CD4-positive, CD25-positive, alpha-beta regulatory T cell (primary cell): ENCODE measurements at places on chromosomes 6 and 20. TPM values are rescaled to one million over a fixed set of nuclear protein-coding genes. Genes with fewer than 3 reads are reported as not detected.

DNA sequence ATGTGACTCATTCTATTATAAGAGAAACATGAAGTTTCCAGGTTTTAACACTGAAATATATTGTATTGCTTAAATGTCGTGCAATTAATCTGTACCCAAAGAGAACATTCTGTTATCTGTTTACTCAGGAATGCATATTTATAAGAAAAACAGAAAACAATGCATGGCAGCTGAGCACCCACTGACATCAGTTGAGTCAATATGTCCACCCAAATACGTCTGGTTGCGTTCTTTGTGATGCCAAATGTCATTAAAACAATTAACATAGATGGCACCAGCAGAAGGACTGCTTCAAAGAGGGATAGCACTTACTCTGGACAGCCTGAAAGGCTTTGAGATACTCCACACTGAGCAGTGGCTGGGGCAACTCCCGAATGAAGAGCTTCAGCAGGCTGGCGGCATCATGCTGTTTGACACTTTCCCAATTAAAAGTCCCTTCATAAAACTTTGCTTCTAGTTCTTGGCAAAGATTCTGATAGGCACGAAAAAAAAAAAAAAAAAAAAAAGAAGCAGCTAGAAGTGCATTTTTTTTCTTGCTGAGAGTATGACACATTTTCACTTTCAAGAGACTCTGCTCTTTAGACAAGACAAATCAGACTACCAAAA, 102.3 kb downstream of the ARHGAP18 start:
- no peaks in the 10 kb centered on the region for H3K4me1 ChIP-seq
- H3K4me3 ChIP-seq, result no peak overlapping the region
- peaks cover 4% of the 10 kb centered on the region for H3K36me3 ChIP-seq
- no peaks in the 10 kb centered on the region for H3K27me3 ChIP-seq
- no peak overlapping the region for H3K27ac ChIP-seq

DNA sequence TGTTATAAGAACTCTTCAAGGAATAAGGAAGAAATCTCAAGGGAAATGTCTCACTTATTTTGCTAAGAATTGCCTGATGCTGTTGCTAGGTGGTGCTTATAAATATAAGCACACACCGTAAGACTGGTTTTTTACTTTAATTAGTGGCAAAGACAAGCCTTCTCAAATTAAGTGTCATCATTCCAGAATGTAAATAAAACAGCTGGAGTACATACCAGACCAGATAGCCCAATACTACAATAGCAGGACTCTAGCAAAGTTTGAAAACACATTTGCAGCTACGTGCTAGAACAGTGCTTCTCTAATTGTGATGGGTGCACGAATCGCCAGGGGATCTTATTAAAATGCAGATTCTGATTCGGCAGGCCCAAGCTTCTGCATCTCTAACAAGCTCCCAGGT, 6.8 kb downstream of the CNKSR3 start:
- no peaks in the 10 kb centered on the region for H3K36me3 ChIP-seq
- peaks cover 6% of the 10 kb centered on the region for H3K27me3 ChIP-seq
- H3K4me3 ChIP-seq, result no peak overlapping the region
- DNase-seq, result no peak
- H3K4me1 ChIP-seq, result no peaks in the 10 kb centered on the region

DNA sequence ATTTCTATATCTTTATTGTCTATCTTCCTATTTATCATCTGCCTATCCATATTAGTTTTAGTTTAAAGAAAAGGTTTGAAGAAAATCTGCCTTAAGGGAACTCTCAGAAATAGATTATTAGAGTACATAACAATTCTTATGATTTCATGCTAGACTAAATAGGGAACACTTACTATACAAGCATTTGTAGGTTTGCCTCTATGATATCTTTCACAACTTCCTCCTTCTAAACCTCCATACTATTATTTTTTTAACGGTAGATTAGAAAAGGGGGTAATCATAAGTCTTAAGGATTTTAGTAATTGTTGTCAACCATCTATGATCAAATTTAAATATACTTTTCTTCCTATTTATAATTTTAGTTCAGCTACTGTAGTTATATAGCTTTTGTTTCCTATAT, 11.6 kb upstream of the DSE start:
- no peaks in the 10 kb centered on the region for H3K4me1 ChIP-seq
- no peaks in the 10 kb centered on the region for H3K36me3 ChIP-seq
- H3K27me3 ChIP-seq, result no peaks in the 10 kb centered on the region
- no peak overlapping the region for H3K27ac ChIP-seq

- no peak for DNase-seq
- no peak overlapping the region for H3K4me3 ChIP-seq
- no peak overlapping the region for H3K27ac ChIP-seq
- no peaks in the 10 kb centered on the region for H3K27me3 ChIP-seq
- H3K36me3 ChIP-seq, result no peaks in the 10 kb centered on the region
Measured at GRCh38 chr6:141401168-141401567, 731.6 kb upstream of the GJE1 start.

- DNase-seq, result no peak
- no peak overlapping the region for H3K4me3 ChIP-seq
- no peaks in the 10 kb centered on the region for H3K36me3 ChIP-seq
- no peak overlapping the region for H3K27ac ChIP-seq
Measured at GRCh38 chr20:23507346-23507745, 16.4 kb downstream of the CST8 start.

DNA sequence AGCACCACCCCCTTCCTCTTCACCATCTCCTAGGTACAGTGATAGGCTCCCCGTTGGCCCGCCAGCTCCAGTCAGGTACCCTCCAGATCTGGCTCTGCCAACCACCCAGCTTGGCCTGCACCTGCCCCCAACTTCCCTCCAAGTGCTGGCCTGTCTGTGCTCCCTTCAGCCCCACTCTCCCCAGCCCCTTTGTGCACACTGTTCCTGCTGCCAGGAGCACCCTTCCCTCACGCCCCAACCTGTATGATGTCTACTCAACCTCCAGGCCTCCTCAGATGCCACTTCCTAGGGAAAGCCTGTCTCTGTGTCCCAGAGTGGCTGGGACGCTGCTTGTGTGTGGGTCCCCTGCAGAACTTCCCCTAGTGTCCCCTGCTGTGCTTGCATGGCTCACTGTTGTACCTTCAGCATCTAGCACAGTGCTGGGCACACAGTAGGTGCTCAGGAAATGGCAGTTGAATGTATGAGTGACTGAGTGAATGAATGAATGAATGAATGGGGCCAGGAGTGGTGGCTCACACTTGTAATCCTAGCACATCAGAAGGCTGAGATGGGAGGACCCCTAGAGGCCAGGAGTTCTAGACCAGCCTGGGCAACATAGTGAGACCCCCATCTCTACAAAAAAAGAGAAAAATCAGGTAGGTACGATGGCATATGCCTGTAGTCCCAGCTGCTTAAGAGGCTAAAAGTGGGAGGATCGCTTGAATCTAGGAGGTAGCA, 3.0 kb downstream of the ZBP1 start:
- H3K27me3 ChIP-seq, result no peaks in the 10 kb centered on the region
- no peak overlapping the region for H3K27ac ChIP-seq

DNA sequence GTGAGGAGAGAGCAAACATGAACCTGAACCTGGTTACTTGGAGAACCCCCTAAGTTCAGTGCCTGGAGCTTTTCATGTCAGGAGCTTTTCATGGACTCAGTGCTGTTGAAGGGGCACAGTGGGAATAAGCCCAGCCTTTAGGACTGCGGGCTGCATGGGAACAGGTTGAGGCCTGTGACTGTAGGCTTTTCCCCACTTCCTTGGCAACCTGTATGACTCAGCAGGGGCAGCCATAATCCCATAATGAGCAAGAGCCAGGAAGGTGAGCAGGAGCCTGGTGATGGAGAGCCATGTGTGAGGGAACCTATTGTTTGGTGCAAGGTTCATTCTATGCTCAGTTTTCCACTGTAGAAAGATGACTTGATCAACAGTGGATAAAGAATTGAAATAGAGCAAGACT, 23.4 kb downstream of the MEP1A start:
- no peaks in the 10 kb centered on the region for H3K4me1 ChIP-seq
- H3K27ac ChIP-seq, result no peak overlapping the region
- H3K27me3 ChIP-seq, result no peaks in the 10 kb centered on the region
- H3K4me3 ChIP-seq, result no peak overlapping the region
- no peaks in the 10 kb centered on the region for H3K36me3 ChIP-seq

DNA sequence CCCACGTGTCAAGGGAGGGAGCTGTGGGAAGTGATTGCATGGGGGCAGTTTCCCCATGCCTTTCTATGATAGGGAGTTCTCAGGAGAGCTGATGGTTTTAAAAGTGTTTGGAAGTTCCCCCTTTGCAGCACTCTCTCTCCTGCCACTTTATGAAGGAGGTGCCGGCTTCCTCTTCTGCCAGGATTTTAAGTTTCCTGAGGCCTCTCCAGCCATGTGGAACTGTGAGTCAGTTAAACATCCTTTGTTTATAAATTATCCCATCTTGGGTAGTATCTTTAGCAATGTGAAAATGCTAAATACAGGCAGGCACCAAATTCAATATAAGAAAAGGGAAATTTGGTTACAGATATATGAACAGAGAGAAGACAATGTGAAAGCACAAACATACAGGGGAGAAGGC, 96.4 kb upstream of the EPHA7 start:
- H3K4me1 ChIP-seq, result no peaks in the 10 kb centered on the region
- no peak overlapping the region for H3K27ac ChIP-seq
- no peak overlapping the region for H3K4me3 ChIP-seq
- no peaks in the 10 kb centered on the region for H3K27me3 ChIP-seq

The TRIM31 gene
- total RNA-seq, result not detected

DNA sequence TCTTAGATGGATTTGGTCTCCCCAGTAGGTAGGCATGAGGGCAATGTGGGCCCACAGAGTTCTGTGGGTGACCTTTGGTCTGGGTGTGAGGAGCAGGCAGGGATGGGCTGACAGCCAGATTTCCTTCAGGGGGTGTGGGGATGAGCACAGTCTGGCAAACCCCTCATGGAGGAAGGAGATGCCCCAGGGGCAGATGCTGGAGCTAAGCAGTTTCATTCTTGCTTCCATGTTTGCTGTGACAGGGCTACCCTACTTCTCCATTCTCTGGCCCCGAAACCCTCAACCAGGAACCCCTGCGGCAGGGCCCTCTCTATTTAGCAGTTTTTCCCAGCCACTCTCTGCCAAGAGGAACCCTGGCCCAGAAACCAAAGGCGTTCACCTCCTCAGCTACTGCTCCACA, 40.4 kb downstream of the GCLC start:
- DNase-seq, result no peak
- H3K36me3 ChIP-seq, result peaks cover 36% of the 10 kb centered on the region
- H3K27ac ChIP-seq, result no peak overlapping the region
- no peak overlapping the region for H3K4me3 ChIP-seq

- H3K4me1 ChIP-seq, result peaks cover 54% of the 10 kb centered on the region
- peak overlapping the region; percentile 81 for H3K27ac ChIP-seq
- H3K4me3 ChIP-seq, result peak overlapping the region; percentile 68
- peak; percentile 49 for DNase-seq
- no peaks in the 10 kb centered on the region for H3K27me3 ChIP-seq
Measured at GRCh38 chr6:112029045-112029822, 24.7 kb upstream of the CCN6 start.

GRCh38 chr20:17287998-17288397, 61.2 kb downstream of the PCSK2 start:
- H3K36me3 ChIP-seq, result no peaks in the 10 kb centered on the region
- no peak for DNase-seq
- no peak overlapping the region for H3K4me3 ChIP-seq
- no peaks in the 10 kb centered on the region for H3K27me3 ChIP-seq

DNA sequence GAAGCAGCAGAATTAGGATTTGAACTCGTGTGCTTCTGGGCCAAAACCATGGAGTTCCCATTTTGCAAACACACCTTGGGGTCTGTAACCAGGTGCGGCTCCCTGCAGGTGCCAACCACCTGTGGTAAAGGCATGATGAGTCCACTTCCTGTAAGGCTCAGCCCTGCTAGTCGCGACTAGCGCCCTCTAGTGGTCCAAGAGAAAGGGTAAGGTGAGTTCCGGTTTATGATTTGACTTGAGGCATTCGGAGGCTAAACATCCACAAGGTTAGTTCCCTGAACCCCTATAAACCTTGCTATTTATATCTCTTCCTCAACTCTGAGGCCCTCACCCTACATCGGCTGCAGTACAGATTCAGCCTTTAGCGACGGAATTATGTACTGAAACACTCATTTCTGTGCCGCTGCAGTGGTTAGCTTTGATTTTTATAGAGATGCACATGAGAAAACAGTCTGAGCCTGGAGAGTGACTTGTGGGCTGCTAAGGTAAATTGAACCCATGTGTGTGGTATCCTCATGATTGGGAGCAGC, 173.4 kb downstream of the PLCB1 start:
- H3K4me1 ChIP-seq, result no peaks in the 10 kb centered on the region
- peak; percentile 76 for DNase-seq
- no peaks in the 10 kb centered on the region for H3K27me3 ChIP-seq
- H3K36me3 ChIP-seq, result no peaks in the 10 kb centered on the region

The DDO gene
- not detected for total RNA-seq

DNA sequence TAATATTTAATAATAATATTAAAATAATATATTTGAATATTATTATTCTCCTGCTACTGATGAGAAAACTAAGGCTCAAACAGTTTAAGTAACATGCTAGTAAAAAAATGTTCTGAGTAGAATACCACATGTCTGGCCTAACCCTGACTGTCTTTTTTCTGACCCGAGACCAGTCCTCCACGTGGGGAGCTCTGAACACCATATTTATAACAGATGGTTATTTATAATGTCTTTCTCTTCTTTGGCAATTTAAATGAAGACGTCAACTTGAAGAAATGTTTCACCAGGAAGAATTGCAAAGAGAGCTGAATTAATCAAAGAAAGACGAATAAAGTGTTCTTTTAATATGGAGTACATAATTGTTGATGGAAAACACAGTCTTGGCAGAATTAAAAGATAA, 82.0 kb downstream of the SLC22A3 start:
- no peak overlapping the region for H3K4me3 ChIP-seq
- DNase-seq, result no peak
- no peak overlapping the region for H3K27ac ChIP-seq
- H3K4me1 ChIP-seq, result peaks cover 5% of the 10 kb centered on the region
- H3K27me3 ChIP-seq, result peaks cover 14% of the 10 kb centered on the region

The MYT1 gene
- total RNA-seq, result not detected

The MUCL3 gene
- total RNA-seq, result not detected

GRCh38 chr6:46653439-46654195, 842 bp downstream of the SLC25A27 start:
- no peak for DNase-seq
- peaks cover 15% of the 10 kb centered on the region for H3K4me1 ChIP-seq
- H3K27ac ChIP-seq, result no peak overlapping the region
- H3K4me3 ChIP-seq, result peak overlapping the region; percentile 49

DNA sequence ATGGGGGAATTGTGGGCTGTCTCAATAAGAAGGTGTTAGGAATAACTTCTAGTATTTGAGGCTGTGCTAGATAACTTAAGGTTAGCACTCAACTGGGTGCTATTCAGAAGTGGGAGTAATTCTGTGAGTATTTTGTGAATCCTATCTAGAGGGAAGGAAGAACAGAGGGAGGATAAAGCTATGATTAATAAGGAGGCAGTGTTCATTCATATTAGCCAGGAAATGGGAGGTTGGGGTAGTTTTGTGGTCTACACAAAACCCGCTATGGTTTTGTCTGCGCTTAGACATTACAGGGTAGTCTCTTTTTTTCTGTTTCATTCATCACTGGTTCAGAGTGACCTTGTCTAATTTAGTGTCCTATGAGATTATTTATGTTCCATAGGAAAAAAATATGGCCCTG, 341.0 kb downstream of the ARHGAP18 start:
- H3K27me3 ChIP-seq, result peaks cover 5% of the 10 kb centered on the region
- H3K27ac ChIP-seq, result no peak overlapping the region
- H3K4me3 ChIP-seq, result no peak overlapping the region
- no peaks in the 10 kb centered on the region for H3K36me3 ChIP-seq
- no peak for DNase-seq

The TFAP2A gene
- total RNA-seq, result not detected

- no peaks in the 10 kb centered on the region for H3K27me3 ChIP-seq
Measured at GRCh38 chr6:122673343-122673961, 63.2 kb downstream of the PKIB start.

GRCh38 chr6:7787731-7788130, 61.8 kb downstream of the BMP6 start:
- no peaks in the 10 kb centered on the region for H3K36me3 ChIP-seq
- no peak overlapping the region for H3K4me3 ChIP-seq
- no peaks in the 10 kb centered on the region for H3K4me1 ChIP-seq
- DNase-seq, result no peak
- H3K27me3 ChIP-seq, result peaks cover 6% of the 10 kb centered on the region
